ENCODE measurements at places on chromosomes 3 and 15.

- DNase-seq = no peak
Observed at GRCh38 chr3:143443851-143444331, 324.3 kb downstream of the CHST2 start.

DNA sequence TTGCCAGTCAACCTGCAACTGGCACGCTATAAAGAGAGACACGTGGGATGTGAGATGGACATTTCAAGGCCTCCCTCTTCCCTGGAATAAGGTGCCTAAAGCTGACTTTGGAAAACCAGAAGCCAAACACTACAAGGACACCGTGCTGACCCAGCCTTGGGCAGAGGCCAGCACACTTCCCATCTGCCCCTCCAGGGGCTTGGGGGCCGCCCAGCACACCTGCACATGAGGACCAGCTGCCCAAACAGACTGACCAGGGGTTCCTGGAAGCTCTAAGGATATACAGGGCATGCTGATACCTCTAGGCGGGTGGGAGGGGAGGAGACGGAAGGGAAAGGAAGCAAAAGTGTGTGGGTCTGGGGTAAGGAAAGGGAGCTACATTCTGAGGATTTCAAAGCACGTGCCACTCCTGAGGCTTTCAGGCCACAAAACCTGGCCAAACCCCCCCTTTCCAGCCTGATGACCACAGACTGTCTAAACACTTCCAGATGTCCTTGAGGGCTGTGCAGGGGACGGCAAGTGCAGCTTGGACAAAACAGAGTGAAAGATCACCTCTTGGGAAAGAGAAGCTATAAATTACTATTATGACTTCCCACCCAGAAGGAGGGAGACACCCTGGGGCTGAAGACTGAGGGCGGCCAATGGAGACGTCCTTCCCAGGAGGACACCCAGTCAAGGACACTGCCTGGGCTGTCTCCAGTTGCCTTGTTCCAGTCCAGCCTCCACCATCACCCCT is 57.9 kb downstream of the ADCY5 start:
- no peak for DNase-seq

DNA sequence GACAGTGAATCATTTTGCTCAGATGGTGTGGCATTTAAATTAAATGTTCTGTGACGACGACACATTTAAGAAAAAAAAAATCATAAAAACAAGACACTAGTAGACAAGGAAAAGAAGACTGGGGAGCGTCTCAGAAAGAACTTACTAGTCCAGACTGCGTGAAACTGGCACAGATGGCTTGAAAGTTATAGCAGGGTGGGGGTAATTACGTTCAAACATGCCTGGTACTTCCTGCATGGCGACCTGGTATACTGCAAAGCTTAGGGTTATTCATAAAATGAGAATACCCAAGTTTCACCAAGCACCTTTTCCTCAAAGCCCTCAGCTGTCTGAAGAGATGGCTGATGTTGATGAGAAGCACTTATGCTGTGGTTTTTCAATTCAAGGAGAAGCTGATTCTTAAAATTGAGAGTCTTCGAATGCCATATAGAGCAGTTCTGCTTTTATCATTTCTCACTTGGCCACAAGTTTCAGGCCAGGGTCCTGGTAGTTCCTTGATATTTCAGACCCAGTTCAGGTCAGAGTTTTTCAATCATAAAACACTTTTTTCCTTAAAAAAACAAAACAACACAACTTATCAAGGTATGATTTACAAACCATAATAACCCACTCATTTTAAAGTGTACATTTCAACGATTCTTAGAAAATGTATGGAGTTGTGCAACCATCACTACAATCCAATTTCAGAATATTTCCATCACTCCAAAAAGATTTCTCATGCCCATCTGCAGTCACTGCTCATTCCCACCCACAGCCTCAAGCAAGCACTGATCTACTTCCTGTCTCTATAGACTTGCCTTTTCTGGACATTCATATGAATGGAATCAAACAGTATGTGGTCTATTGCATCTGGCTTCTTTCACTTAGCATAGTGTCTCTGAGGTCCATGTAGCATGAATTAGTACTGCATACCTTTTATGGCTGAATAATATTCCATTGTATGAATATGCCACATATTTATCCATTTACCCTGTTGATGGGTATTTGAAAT is 24.7 kb downstream of the PCOLCE2 start:
- DNase-seq = no peak

DNA sequence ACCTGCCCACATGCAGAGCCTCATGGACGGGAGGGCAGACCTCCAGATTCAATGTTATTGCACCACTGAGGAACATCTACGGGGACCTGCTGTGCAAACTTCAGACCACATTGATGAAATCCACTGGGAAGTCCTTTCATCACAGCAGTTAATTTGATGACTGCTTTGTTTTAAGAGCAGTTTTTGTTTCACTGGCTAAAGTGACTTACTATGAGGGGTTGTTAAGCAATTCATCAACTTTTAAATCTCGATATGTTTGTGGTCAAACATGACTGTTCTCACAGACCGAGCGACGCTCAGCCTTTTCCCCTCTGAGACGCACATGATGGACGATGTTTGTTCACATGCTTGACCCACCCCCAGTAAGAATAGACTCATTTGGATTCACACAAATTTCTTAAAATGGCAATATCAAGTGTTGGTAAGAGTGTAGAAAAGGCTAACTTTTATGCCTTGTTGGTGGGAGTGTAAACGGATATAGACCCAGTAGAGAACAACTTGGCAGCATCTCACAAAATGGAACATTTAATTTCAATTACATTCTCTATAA is 35.9 kb upstream of the IREB2 start:
- no peak for DNase-seq

GRCh38 chr3:64267721-64268604 is 42.7 kb upstream of the PRICKLE2 start:
- DNase-seq = peak; percentile 31

- no peak for DNase-seq
Observed at GRCh38 chr3:177538750-177539730, 341.8 kb upstream of the TBL1XR1 start.

DNA sequence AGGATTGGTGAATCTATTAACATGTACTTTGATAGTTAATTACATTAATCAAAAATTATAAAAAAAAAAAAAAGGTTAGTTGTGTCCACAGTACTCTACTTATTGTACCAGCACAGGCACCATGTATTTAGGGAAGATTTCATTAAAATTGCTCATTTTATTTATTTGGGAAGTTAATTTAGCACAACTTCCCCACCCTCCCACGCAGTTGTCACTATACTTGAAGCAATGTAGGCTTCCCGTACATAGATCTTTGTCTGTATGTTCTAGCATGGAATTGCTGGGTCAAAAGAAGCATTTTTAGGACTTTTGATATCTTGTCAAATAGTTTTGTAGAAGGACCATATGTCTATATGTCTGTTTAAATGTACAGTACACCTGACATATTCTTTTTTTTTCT is 4.4 kb downstream of the GPR27 start:
- no peak for DNase-seq

DNA sequence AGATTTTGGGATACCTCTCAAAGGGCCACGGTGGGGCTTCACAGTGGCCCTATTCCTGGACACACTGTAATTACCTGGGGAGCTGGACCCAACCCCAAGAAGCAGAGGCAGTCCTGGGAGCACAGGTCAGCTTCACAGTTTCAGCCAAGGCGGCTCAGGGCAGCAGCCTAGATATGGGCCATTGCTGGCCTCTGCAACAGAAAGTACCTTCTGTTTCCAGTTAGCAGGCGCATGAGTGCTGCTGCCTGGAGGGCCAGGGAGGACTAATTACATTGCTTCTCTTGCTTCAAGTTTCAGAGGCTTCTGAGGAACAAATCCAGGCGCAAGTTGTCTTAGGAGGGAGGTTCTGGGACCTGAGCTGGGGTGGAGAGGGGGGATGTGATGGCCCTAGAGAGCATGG is 13.5 kb upstream of the DUSP7 start:
- no peak for DNase-seq

GRCh38 chr15:50275091-50275490 is 9.6 kb upstream of the HDC start:
- no peak for DNase-seq

DNA sequence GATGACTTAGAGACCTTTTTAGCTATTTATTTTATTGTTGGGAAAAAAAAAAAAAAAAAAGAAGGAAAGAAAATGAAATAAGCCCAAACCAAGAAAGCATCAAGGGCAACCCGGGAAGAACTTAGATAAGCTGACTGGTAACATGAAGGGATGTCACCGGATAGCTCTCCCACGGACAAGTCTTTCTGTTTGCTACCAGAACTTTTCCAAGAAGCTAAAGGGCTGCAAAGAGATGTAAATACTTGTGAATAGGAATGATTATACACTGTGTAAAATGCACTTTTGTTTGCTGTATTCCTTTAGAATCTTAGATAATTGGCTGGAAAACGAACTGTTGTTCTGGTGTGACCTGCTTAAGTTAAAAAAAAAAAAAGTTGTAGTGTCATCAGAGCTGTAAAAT is 2.8 kb downstream of the FOXB1 start:
- DNase-seq = no peak

DNA sequence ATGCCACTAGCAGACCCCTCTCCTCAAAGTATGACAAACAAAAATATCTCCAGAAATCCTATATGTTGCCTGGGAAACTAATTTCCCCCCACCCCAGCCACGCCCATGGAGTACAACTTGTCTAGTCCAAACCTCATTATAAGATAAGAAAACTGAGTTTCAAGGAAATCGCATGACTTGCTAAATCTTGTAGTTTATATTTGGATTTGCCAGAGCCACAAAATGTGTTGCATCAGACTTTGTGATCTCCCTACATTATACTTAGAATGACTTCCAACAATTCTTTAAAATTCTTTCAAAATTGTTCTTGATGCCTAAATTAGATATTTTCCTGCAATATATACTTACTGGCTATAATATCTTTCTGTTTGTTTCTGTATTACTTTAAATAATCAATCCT is 1034.4 kb downstream of the IGSF11 start:
- no peak for DNase-seq

DNA sequence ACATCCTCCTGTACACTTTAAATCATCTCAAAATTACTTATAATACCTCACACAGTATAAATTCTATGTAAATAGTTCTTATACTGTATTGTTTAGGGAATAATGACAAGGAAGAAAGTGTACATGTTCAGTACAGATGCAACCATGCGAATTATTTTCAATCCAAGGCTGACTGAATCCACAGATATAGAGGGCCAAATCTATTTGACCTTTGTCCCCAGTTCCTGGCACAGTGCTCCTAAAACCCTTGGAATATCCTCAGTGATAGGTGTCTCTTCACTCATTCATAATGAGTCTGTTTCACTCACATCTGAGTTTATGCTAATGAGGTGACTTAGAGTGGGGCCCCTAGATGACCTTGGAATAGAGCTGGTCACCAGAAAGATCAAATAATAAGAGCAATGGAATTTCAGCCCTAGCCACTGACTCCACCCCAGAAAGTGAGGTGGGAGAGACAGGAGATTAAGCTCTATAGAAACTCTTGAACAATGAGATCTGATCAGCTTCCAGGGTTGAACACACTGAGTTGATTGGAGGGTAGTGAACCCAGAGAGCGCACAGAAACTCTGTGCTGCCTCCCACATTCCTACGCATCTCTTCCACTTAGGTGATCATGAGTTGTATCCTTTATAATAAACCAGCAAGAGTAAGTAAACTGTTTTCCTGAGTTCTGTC is 65.3 kb downstream of the ADAM10 start:
- no peak for DNase-seq

DNA sequence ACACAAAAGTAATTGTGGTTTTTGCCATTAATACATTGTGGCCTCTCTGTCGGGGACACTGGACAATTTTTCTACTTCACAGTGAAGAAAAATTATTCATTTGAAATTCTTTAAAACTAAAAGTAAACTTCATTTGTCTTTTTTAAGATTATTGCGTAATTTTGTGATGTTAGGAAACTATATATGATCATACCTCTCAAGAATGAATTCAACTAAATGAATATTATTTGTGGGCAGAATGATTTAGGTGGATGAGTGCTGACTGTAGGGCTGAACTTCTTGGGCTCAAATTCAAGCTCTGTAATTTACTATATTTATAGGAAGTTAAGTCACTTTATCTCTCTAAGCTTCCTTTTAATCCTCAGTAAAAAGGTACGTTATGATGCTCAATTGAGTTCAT is 441.2 kb downstream of the ROBO1 start:
- DNase-seq = no peak

- DNase-seq = no peak
Observed at GRCh38 chr3:35744419-35744818, 105.1 kb downstream of the ARPP21 start.

GRCh38 chr3:133475245-133476010 is 75.6 kb downstream of the BFSP2 start:
- no peak for DNase-seq

GRCh38 chr3:10011631-10012030 is 14.6 kb upstream of the FANCD2 start:
- DNase-seq = no peak

GRCh38 chr3:70824773-70825172 is 512.3 kb upstream of the MDFIC2 start:
- DNase-seq = no peak

GRCh38 chr15:82052751-82053150 is 6.9 kb upstream of the MEX3B start:
- DNase-seq = no peak

- no peak for DNase-seq
Observed at GRCh38 chr3:18761530-18761929, 336.4 kb upstream of the SATB1 start.

GRCh38 chr3:65558826-65559225 is 479.9 kb downstream of the MAGI1 start:
- DNase-seq = no peak

GRCh38 chr3:127072971-127073783 is 90.3 kb downstream of the PLXNA1 start:
- DNase-seq = no peak

DNA sequence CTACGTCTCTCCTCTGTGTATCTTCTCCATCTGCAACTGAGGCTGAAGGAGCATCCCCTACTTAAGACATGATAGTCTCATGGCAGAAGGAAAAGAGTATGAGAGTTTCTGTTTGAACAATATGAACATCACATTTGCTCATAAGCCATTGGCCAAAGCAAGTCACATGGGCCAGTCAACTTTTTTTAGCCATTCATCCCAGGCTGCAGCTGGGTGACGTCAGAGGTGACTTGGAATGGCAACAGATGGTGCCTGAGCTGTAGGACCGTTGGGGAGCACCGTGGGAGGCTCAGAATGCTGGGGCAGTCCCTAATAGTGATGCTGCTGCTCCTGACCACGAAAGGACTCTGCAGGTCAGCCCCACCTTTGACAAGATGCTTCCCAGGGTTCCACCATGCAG is 58.7 kb downstream of the CRTC3 start:
- DNase-seq = peak; percentile 29

GRCh38 chr3:58680879-58681525 is 14.4 kb upstream of the FAM3D start:
- DNase-seq = no peak

GRCh38 chr3:39531066-39531465 is 63.6 kb downstream of the MOBP start:
- DNase-seq = no peak

GRCh38 chr3:193499801-193500485 is 54.8 kb downstream of the ATP13A4 start:
- no peak for DNase-seq

DNA sequence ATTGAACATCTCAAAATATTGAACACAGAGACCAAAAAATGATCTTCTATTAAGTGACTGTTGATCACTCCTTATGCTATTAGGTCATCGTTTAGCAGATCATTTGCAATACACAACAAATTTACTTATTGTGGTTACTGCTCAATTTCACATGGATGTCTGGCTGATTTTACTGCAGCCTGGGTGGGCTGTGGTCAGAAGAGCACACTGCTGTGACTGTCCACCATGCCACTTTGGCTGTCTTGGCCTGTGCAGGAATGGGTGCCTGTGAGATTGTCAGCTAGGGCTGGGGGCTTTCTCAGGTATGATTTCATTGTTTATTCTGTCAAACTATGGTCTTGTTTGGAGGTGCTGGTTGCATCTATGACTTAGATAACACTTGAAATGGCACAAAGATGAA is 80.1 kb upstream of the LRTM1 start:
- DNase-seq = no peak
